Cerebellar cortex (tissue), 1 donor: ENCODE measurements at places on chromosomes 3 and 15.

DNA sequence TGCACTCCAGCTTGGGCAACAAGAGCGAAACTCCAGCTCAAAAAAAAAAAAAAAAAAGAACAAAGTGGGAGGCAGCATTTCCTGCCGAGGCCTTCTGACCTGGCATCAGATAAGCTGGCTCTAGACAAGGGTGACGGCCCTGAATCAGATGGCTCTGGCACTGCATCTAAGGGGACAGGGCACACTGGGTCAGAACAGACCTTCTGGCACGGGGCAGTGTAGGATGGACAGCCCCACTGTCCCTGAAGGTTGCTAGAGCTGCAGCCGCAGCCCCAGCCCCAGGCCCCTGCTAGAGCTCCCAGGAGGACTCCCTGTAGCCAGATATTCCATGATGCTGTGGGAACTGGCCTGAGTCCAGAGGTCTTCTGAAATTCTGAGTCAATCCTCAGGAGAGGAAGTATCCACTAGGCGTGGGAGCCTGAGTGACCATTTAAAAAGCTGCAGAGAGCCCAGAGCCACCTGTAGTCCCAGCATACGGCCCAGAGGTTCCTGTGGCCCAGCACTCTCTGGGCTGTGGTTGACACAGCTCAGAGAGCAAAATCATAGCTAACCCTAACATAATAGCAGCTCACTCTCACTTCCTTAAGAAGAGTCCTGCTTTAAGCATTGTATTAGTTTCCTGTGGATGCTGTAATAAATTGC, 69.2 kb upstream of the MFGE8 start:
- no peak for DNase-seq

- DNase-seq = no peak
These were observed 10.4 kb downstream of the ARF4 start for GRCh38 chr3:57586778-57587177.

DNA sequence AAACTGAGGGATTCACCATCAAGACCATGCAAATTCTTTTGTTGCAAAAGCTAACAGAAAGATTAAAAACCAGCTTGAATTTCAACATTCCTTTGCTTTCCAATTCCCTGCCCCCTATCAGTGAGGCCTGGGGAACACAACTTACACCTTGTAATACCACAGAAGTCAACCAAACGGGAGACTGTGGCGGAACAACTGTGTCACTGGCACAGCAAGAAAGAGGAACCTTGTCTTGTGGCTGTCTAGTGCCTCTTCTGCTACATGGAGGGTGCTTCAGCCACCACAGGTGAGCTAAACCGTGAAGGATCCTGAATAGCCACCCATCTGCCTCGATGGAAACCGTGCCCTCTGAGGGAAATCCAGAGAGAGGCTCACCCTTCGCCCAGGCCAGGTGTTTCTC, 11.4 kb downstream of the CCDC12 start:
- no peak for DNase-seq

DNA sequence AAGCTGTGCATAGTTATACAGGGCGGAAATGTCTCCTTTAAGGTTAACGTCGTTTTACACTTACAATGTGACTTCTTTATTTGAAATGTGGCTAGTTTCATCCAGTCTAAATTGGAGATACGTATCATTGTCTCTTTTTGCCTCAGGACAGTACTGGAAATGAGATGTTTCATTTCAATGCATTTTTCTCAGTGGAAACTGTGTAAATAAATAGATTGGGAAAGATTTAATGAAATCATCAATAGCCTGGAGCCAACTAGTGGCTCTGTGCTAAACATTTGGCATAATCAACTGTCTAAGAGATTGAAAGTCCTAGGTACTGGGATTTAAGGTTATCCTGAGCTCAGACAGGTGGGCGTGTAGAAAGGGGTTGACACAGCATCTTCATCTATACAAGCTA, 691.5 kb upstream of the CCDC54 start:
- DNase-seq = no peak

DNA sequence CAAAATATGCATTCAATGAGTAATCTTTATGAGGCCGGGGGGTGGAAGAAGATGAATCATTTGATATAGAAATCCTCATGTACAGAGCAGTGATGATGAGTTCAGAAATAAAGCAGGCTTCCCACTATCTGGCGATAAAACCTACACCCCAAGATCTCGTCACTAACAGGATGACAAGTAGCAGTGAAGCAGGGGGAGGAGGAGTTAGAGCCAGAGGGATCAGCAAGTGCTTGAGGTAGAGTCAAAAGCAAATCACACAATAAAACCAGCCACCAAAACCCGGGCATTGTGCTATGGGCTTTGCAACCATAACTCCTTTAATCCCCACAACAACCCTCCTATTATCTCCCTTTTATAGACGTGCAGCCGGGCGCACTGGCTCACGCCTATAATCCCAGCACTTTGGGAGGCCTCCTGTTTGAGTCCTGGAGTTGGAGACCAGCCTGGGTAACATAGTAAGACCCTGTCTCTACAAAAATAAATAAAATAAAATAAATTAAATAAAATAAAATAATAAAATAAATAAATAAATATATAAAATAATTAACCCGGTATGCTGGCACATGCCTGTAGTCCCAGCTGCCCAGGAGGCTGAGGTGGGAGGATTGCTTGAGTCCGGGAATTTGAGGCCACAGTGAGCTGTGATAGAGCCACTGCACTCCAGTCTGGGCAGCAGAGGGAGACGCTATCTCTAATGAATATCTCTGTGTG, 53.0 kb downstream of the STARD5 start:
- no peak for DNase-seq

DNA sequence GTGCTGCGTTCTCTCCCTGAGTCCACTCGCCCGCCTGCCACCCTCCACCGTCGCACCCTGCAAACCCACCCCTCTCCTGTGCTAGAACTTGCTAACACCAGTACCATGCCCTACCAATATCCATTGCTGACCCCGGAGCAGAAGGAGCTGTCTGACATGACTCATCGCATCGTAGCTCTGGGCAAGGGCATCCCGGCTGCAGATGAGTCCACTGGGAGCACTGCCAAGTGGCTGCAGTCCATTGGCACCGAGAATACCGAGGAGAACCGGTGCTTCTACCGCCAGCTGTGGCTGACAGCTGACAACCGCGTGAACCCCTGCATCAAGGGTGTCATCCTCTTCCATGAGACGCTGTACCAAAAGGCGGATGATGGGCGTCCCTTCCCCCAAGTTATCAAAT, 4.9 kb upstream of the ALAS1 start:
- DNase-seq = no peak

- peak; percentile 37 for DNase-seq
These were observed 117.7 kb downstream of the DNAJB8 start for GRCh38 chr3:128348805-128349531.

GRCh38 chr15:31178705-31179104, 77.2 kb upstream of the TRPM1 start:
- no peak for DNase-seq

DNA sequence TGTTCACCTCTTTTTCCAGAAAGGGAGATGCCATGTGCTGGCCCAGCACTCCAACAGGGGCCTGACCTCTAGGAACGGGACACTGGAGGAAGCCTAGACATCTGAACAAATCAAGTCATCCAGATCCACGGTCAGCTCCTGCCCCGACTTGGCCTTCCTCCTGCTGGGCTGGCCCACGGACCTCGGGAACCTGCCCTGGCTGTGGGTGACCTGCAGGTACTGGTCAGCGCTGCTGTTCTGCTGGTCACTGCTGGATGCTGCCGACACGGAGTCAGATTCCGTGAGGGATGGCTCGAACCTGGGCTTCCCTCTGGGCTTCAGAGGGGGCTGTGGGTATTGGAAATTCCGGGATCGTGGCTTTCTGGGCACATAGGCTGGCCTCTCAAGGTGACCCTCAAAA, 8.4 kb upstream of the STARD5 start:
- DNase-seq = no peak

DNA sequence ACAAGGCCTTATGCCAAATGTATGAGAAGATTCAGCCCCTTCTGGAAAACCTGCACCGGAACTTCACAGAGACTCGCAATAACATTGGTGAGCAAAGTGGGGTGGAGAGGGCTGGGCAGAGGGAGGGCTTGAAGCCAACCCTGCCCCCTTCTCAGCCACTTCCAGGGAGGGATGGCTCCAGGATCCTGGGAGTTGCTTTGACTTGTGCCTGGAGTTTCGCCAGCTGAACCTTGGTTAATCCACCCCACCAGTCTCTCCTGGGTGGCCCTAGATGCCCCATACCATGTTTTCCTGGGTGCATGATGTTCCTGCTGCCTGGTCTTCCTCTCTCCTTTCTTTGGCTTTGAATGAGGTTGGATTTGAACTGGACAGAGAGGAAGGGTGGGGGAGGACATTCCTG, 10.8 kb downstream of the TBC1D21 start:
- no peak for DNase-seq

GRCh38 chr3:135017003-135017893, 222.2 kb downstream of the EPHB1 start:
- no peak for DNase-seq

- no peak for DNase-seq
These were observed 241.8 kb upstream of the LRTM1 start for GRCh38 chr3:55169608-55170072.

DNA sequence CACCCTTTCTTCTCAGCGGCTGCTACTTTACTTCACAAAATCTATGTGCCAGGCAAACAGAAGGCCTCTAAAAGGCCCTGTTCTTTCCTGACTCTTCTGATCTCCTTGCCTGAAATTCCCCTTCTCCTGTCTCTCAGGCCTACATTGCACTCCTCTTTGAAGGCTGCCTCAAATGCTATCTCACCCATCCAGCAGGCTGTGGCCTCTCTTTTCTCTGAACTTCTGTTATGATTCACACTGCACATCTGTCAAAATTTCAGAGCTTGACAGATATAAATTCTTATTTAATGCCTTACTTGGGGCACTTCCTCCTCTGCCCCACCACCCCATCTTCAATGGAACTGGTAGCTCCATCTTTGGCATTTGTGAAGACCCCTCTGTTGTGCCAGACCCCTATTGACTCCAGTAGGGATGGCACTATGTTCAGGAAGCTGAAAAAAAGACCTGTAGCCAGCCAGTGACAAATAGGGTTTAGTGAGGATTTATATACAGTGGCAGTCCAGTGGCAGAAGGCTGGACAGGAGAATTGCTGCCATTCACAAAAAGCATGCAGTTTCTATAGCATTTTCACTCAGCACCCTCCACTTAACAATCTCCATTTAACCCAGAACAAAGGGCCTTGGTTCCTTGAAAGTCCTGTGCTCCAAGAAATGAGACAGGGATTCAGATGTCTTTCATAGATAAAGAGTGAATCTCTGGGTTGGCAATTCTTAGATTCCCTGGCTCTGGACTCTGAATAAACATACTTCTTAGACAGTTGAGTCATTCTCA, 415.8 kb upstream of the GRM7 start:
- no peak for DNase-seq

DNA sequence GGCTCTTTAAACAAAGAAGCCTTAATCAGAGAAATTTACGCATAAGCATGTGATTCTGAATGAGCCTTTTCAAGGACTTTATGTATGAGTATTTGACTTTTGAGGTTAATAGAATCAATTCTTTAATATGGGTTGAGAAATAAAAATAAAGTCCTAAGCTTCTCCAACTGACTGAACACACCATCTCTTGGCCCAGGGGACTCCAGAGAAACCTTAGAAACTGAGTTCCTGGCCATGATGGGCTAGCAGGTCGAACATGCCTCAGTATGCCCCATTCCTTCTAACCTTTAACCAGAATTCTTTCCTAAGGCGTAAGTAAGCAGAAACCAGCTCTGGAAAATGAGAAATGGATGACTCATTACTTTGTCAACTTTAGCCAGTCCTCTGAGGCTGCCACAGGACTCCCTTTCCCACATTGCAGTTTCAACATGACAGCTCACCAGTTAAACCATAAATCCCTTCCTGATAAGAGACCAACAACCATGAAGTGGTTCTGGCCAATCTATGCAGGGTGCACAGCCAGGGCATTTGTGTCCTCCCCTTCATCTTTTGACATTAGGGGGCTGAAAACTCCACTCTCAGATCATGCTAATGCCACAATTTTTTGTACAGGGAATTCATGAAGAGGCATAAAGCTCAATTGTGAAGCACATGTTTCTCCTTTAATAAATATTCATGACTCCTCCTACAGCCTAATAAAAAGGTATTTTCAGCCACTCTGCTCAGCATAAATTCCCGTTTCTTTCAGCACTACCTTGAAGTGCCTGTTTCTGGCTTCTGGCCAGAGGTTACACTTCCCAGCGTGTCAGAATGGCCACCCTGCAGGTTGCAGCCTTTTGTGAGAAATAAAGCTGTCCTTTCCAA, 33.3 kb downstream of the TM4SF18 start:
- DNase-seq = peak; percentile 86

DNA sequence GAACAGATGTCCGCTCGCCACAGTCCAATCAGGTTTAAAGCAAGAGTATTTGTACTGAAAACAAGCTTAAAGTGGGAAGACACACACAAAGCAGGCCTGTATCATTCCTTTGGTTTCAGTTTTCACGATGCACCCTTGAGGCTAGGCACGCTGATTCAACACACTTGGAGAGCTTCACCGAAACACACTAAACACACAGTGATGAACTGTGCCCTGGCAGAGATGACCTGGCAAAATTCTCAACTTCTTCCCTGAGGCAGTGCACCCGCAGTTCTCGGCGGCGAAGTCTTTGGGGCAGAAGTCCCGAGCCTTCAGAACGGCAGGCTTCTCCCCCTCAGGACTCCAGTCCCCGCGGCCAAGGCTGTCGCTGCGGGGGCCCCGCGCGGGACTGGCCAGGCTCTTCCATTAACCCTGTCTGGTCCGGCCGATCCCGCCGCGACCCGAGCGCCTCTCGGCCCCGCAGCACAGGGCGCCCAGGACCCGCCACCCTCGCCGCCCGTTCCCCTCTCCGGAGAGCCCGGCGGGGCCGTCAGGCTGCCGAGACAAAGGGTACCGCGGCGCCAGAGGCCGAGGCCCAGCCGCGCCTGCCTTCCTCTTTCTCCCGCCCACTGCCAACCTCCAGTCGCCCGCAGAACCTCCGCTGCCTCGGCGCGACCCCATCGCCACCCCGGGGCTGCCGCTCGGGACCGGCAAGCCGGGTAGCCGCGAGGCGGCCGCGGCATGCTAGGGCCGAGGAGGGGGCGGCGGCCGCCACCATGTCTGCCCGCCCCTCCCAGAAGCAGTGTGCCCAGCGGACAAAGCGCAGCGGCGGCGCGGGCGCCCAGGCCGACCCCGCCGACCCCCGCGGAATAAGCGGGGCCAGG, 792 bp downstream of the GABPB1 start:
- peak; percentile 66 for DNase-seq
